ENCODE measurements at places on chromosomes 5 and 9.

- no peak for DNase-seq
Observed at GRCh38 chr9:14813336-14814248, 91.1 kb upstream of the CER1 start.

- DNase-seq, result no peak
Observed at GRCh38 chr5:57082441-57083067, 91.3 kb upstream of the GPBP1 start.

DNA sequence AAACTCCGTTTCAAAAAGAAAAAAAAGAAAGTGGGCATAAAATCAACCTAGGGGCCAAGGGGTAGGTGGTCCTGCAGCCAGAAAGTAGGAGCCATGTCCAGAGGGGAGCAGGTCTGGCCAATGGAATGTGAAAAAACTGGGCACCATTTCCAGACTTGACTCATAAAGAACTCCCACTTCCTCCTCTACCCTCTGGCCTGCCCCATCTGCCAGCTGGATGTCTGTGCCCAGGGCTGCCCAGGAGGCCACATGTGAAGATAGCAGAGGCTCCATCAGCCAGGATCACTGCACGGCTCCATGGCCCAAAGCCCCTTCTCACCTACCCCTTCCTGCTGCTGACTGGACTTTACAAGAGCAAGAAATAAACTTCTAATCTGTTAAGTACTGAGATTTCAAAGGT, 42.1 kb upstream of the EEIG1 start:
- no peak for DNase-seq

GRCh38 chr5:122756264-122756911, 18.5 kb upstream of the SNX2 start:
- DNase-seq, result no peak

- DNase-seq, result no peak
Observed at GRCh38 chr5:143176048-143176447, 227.4 kb downstream of the NR3C1 start.

DNA sequence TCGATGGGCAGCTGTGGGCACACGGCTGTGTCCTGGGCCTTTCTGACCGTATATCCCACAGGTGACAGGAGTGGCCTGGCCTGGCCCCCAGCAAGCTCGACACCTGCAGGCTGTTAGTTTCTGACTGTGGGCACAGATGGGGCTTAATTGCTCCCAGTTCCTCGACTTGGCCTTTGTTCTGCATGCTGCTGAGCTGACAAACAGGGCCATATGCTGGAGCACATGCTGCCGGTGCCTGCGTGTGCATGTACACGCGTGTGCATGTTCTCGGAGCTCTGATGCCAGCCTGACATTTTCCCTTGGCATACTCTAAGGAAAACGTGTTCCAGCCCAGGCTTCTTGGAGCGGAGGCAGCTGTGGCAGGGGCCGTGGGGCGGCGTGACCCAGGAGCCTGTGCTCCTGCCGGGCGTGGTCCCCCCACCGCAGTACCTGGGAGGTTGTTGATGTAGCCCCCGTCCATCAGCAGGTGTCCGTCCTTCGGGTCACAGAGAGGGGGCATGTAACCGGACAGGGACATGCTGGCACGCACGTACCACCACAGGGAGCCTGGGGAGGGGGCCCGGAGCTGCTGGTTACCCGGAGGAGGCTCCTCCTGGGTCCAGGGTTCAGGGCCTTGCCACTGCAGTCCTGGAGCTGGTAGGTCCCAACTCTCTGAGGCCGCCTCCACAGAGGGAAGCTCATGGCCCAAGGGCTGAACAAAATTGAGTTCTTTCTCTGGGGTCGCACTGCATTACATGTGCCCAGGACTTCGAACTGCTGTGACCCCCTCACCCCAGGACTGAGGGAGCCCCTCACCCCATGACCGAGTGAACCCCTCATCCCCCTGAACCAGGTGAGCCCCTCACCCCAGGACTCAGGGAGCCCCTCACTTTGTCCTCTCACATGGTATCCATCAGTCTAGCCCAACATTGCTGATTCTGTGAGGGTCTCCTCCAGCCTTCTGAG, 4.1 kb upstream of the NSMF start:
- DNase-seq, result no peak

- DNase-seq, result no peak
Observed at GRCh38 chr5:63726496-63726895, 235.7 kb downstream of the HTR1A start.

DNA sequence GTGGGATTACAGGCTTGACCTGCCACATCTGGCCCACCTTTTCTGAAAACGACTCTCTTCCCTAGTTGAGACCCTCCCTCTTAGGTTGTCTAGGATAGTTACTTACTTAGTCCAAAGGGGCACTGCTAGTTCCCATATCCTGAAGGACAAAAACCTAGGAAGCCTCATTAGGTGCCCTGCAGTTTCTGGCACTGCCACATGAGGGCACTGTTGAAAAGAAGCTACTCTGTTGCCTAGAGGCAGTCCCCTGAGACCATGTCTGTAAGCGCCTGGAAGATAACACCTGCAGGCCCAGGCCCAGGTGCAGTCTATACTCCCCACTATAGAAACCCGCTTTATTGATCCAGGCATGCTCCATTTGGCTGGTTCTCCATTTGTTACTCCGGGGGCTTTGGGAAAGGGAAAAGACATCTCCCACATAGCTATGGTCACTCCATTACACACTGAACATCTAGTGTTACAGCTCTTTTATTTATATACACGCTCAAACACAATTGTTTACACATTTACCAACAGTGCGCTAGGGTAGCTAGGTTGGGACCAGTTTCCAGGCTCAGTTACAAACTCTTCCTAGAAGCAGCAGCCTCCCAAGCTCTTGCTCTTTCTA, 73.4 kb upstream of the PPARGC1B start:
- DNase-seq, result no peak

DNA sequence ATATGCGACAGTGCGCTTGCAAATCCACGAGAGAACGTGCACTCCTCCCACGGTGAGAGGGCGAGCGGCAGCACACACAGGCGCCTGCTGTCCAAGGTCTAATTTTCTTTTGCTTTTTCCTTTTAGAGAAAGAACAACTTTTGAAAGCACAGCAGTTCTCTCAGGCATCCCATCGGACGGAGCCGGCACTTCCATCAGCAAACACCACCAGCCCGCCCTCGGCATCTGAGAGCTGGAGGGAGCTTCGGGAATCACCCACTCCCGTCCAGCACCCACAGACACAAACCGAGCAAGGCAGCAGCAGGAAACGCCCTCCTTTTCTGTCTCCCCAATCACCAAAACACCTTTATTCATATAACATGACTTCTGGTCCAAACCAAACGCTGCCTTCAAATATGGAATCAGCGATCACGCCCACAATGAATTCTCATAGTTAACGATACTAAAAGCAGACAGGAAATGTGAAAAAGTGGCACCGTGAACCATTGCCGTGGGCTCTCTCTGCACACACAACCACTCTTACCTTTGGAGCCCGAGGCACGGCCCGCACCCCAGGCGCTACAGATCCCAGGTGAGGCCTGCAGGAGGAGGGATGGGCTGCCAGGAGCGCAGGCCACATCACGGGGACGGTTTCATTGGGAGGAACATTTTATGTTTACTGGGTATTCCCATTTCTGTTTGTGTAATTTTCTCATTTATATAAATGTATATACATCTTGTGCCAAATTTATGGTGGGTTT, 14.2 kb downstream of the LPCAT1 start:
- DNase-seq, result no peak

DNA sequence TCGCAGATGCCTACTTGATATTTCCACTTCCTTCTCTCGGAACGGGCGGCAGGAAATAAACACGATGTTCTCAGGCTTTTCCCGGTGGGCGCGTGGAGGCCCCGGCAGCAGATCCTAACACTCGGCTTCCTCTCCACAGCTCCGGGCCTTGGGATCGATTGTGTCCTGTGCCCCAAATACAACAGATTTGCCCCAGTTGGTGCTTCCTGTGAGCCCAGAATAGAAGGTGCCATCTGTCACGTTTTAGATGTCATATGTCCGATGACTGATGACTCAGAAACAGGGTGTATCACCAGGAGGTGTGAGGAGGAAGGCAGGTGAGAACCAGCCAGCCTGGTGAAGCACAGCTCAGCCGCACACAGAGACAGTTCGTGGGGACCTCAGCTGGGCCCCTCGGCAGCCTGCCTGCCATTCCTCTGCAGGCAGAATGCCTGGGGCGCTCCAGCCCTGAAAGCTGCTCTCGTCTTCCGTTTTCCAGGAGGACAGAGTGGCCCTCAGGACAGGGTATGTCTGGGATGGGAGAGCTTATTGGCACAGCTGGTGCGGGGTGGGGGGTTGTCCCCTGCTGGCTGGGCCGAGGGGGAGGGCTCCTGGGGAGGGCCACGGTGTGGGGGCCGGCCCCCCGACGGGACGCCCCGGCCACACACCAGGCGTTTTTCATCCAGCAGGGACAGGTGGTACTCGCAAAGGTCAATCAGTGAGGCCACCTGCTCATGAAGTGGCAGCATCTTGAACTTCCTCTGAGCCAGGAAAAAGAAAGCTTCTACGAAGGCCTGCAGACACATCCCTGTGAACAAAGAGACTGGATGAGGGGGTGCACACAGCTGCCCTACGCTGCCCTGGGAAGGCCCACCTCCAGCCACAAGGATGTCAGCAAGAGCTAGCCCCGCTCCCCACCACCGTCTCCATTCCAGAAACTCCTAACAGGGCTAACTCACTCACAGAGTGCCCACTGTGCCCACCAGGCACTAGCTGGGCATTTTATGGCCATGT, 171.0 kb downstream of the DAB2IP start:
- no peak for DNase-seq

DNA sequence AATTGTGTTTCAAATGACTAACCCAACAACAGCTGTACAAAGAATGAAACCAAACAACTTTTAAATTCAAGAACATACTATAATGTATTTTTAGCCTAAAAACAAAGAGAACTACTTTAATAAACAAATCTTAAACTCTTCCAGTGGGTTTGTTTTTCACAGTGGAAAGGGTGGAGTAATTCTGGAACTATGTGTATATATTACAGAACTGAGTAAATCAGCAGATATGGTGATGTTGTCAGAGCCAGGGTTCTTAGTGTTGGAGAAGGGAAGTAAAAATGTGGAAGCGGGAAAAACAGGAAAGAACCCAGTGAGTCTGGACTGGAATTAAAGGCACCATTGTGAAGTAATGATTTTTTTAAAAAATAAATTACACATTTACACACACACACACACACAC, 144.9 kb downstream of the CDK5RAP2 start:
- no peak for DNase-seq

DNA sequence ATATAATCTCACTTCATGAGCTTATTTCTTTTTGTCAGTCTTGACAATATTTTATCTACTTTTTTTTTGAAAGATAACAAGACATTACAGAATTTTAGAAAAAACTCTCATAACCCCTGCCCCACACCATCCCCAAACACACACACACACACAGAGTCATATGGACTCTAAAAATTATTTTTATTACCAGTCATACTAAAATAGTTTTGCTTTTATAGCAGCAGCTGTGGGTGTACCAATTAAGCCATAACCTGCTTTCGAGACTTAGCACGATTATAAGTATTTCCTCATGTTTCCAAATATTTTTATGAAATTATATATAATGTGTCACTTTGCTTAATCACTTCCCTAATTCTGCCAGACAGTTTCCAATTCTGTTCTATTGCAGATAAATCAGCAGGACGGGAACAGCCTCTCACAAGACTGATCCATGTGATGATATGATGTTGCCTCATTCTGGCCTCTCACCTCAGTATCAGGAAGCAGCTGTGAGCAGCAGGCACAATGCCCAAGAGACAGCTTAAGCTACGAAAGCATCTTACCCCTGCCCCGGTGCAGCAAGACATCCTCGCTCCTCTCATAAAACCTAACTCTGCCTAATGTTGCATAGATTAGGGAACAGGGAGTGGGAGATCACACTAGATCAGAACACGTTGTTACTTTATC, 7.0 kb downstream of the PDCL start:
- no peak for DNase-seq

GRCh38 chr9:86783884-86784283, 163.4 kb downstream of the GAS1 start:
- no peak for DNase-seq

DNA sequence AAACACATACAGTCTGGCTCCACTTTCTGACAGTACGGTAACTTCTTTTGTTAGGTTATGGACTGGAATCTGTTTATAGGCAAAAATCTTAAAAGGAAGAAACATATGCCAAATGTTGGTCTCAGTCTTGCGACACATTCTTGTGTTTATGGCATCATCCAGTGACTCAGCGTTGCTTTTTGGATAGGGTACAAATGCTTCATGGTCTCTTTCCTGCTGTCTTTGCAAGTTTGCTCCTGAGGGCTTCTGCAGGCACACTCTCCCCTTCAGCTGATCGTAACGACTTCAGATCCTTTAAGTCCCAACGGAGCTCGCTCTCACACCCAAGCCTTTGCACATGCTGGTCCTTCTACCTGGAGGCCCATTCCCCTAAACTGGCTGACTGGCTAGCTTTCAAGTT, 23.6 kb upstream of the TNFSF8 start:
- DNase-seq, result no peak

DNA sequence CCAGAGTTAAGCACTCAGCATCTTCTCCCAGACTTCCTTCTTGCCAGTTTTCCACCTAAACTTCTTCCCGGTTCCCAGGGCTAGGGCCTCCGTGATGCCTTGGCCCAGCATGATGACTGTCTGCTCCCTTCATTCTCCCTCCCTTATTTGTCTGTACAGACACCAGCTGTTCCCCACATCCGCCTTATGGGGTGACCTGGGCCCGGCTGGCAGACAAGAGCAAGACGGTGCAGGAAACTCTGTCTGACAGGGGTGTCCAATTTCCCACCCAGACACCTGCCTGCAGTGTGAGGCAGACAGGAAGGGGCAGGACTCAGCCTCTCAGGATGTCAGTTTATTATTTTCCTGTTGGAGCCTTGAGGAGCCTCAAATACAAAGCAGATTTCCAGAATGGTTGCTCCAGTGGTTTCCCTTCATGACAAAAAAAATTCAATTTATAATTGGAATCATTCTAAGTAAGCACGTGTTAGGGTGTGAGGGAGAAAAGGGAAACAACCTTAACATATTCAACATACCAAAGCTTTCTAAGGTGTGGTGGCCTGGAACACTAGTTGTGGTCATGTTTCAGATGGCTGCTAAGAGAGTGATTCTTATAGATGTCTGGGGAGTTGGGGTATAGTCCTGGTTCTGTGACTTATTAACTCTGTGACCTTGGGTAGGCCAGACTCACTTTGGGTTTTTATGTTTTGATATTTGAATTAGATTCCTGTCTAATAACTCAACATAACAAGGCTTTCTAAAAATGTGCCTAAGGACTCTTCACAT, 234.5 kb downstream of the PAPPA start:
- DNase-seq, result no peak

DNA sequence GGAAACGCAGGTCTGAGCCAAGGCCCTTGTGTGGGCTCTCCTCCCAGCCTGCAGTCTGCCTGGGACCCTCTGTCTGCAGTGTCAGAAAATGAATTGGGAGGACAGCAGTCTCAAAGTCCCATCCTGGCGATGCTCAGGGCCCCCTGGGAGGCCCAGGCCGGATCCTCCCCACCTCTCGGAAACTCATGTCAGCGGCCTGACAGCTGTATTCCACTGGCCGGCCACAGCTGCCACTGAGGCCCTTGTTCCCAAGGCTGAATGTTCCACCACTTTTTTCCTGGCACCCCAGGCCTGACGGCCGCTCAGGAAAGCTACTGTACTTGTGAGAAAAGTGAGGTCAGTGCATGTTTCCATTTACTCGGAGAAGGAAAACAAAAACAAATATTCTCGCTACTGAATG, 180.0 kb downstream of the FGF18 start:
- no peak for DNase-seq

GRCh38 chr9:108053555-108054061, 564.0 kb upstream of the KLF4 start:
- no peak for DNase-seq
